WERI-Rb-1 (cell line): ENCODE measurements at places on chromosomes 1 and 21.
A peak's percentile ranks its signal among the peaks of the same experiment; 100 is the strongest.

DNA sequence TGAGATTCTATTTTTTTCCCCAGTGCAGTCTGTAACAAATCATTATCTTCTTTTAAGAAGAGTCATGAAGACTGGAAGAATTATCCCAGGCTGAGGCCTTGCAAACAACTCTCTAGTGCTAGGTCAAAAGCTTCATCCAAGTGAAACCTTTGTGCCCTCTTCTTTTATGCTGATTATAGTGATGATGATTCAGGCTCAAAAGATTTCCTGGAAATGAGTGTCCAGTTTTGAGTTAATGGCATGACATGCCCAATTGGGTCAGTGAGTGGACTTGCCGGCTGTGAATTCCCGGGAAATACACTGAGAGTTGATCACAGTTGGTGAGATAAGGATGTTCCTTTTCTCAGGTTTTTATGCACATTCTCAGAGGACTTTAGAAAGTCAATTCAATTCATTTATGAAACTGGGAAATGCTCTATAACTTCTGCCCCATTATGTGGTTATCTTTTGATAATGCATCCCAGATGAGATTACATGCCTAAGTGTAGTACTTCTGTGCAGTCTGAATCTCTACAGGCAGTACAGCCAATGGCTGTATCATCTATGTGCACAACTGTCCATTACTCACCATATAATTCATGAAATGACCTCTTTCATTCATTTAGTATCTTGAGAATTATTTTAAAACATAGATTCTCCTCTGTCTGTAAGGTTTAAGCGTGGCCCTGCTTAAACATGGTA is 66.2 kb downstream of the S1PR1 start:
- DNase-seq, result no peak

DNA sequence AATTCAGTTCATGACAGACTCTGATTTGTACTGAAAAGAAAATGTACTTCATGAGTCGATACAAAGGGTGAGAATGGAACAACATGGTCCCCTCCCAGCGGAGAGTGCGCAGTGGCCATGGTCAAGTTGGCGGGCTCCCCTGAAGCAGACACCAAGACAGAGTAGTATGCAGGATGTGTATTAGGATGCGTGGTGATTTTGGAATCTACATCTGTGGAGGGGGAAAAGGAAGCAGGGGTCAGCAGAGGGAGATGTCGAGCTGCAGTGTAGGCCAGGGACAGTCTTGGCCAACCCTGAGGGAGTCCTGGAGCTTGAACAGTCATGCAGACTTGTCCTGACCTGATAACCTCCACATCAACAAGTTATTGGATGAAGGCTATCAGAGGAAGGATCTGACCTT is 481.0 kb downstream of the OMA1 start:
- peak; percentile 42 for DNase-seq

DNA sequence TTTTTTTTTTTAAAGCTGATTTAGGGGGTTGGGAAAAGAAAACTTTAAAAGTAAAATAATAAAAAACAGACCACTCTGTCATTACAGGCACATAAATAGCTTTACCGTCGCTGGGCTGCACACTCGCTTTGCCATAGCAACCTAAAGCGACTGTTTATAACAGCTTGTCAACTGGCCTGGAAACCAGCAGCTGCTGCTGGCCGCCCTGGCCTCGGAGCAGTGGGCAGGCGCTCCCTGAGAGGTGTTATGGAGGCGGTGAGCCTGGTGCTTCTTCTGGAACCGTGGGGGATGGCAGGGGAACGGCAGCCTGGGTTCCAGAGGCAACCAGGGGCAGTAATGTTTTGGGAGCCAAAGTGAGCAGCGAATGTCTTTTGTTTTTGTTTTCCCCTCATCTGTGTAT is 45.7 kb downstream of the ATP2B4 start:
- DNase-seq, result peak; percentile 30

GRCh38 chr1:230143534-230143933 is 76.5 kb downstream of the GALNT2 start:
- DNase-seq, result no peak

DNA sequence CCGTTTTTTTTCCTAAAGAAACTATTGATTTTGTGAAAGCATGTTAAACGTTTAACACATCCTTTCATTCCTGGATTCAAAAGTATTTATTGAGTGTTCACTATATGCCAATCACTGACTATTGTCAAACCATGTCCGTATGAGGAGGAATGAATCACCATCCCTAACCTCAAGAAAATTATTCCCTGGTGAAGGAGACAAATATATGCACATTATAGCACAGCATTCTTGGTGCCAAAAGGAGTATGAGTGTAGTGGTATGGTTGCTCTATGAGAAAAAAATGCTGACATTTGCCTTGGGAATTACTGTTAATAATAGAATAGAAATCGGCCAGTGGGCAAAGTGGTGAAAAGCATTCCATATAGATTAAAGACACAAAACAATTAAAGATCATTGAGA is 1390.1 kb downstream of the MRPL39 start:
- no peak for DNase-seq

DNA sequence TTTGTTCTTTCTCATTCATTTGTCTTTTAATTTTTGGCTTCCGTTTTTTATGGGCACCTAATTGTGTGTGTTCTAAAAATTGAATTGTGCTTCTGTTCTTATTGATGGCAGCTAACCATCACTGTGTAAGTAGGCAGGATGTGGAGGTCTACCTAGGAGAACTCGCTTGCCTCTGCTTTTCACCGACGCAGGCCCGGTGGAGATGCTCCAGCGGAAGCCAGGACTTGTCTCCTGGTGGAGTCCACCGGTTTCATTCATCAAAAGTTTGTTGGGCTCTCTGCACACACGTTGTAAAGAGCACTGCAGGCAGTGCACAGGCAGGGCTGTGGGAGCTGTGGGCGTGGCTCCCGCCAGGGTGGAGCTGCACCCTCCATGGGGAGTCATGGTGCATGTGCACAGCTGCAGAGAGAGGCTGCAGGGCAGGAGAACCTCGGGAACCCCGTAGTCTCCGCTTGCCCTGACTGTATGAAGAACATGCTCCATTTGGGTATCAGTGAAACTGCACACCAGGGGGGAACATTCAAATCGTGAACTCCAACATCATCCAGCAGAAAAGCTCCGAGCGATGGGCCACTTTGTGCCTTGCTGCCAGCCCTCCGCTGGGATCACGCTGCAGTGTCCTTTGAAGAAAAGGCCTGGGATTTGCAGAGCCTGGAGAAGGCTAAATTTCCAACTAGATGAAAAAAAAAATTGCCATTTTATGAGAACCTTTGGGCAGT is 6.0 kb upstream of the C1orf174 start:
- DNase-seq, result no peak

DNA sequence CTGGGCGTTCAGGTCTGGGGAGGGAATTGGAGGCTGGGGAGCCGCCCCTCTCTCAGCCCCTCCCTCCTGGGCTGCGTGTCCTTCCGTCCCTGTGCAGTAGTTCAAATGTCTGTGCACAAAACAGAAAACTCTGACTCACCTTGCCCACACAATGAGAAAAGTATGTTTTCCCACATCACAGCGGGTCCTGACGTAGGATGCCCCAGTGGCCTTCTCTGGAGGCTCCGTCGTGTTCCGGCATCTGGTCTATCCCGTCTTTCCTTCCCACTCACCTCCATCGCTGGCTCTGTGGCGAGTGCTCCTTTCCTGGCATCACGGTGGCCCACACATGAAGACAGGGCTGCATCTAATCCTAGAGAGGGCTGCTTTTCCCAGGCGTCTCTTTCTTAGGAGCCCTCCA is 224.0 kb downstream of the KAZN start:
- DNase-seq, result no peak

DNA sequence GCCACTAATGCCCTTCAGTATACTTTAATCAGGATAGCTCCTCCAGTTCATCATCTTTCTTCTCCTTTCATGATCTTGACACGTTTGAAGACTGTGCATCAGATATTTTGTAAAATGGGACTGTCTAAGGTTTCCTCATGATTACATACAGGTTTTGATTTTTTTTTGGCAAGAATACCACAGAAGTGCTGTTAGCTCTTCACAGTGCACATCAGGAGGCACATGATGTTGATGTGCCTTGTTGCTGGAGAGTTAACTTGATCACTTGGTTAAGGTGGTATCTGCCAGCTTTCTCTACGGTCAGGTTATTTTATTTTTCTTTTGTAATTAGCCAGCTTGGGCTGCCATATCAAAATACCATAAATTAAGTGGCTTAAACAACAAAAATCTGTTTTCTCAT is 128.6 kb upstream of the IVNS1ABP start:
- no peak for DNase-seq

GRCh38 chr1:231519166-231519565 is 9.3 kb upstream of the TSNAX start:
- DNase-seq, result no peak

DNA sequence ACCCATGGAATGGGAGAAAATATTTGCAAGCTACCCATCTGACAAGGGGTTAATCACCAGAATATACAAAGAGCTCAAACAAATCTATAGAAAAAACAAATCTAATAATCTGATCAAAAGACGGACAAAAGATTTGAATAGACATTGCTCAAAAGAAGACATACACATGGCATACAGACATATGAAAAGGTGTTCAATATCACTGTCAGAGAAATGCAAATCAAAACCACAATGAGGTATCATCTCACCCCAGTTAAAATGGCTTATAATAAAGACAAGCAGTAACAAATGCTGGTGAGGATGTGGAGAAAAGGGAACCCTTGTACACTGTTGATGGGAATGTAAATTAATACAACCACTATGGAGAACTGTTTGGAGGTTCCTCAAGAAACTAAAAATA is 600.9 kb downstream of the SMYD3 start:
- DNase-seq, result no peak

DNA sequence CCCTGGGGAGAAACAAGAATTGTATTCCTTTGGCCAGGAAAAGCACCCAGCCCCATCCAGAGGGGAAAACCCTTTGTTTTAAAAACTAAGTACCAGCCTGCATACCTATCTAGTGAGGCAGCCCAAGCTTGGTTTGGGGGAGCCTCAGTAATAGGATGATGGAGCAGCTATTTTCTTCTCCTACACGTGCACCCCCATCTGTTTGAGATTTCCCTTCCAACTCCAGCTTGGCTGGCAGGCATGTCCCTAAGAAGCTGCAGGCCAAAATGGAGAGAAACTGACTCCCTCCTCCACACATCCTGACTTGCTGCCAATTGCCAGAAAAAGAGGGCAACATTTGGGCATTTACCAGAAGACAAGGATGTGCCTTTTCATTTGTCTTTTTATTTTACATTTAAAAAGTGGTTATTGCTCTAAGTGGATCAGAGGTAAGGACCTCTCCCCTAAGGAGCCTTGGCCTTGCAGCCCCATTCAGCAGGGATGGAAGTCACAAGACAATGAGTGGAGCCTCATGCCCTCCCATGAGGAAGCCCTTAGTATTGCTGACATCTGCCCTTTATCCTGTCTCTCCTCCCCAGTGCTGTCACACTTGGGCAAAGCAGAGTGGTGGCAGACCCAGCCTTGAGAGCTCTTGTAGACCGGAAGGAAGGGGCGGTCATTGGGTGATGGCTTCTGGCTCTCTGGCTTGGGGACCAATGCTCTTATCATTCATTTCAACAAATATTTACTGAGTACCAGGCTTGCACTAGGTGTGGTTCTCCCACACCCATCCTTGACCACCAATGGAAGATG is 8.6 kb downstream of the FNDC5 start:
- DNase-seq, result no peak

- no peak for DNase-seq
Observed at GRCh38 chr1:43569175-43569574, 38.5 kb downstream of the PTPRF start.

DNA sequence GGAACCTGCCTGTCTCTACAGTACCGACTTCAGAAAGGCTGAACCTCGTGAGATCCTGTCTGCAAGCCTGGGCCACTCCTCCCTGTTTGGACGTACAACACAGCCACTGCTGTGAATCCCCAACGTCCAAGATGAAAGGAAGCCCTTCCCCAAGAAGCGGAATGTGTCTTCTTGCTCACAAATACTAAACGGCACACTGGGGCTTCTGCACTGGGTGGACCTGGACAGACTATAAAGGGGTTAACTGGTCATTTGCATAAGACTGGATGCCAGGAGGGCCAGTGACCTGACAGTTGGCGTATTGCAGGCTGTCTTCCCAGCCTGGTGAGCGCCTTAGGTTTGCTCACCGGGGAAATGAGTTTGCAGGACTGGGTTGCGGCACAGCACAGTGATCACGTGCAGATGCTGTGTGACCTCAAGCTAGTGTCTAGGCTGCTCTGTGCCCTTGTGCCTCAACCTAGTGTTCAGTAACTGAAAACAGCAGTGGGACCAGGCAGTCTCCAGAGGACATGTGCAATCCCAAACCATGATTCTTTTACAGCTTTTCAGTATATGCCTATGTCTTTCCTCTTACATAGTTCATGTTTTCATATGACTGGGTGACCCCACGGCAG is 19.5 kb upstream of the AJAP1 start:
- no peak for DNase-seq

GRCh38 chr1:41608211-41608610 is 123.7 kb upstream of the EDN2 start:
- DNase-seq, result no peak

- DNase-seq, result no peak
Observed at GRCh38 chr21:36203603-36203889, 46.9 kb downstream of the DOP1B start.

DNA sequence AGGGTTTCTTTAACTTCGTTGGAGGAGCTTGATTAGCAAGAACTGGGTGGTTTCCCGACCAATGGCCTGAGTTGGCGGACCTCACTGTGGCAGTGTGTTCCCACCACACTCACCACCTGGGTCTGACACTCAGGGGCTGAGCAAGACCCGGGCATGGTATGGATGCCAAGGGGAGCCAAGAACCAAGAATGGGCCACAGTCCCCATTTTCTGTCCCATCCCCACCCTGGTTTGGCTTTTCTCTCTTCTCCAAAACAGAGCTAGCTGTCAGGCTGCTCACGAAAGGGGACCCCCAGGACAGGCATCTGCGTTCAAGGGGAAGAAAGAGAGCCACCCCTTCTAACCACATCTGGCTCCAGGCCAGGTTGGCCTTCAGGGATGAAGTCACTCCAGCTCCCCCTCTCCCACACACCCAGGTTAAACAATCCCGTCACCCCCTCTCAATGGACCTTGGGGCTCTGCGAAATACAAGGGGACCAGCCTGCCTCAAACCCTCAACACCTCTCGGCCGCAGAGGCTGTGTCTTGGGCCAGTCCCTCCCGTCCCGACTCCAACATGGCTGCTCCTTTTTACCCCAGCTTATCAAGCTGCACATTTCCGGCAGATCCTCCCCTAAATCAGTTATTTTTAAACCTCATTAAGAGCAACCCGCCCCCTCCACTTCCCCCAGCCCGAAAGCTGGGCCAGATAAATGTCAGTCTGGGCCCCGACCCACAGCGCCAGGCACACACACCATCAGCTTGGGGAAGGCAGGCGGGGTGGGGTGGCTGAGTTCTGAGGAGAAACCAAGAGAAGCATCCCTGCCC is 3.4 kb downstream of the TAGLN2 start:
- no peak for DNase-seq

- no peak for DNase-seq
Observed at GRCh38 chr1:224880593-224881307, 48.7 kb upstream of the DNAH14 start.
